ENCODE measurements at places on chromosomes 1 and 21.

GRCh38 chr1:156165083-156165482, 11.7 kb downstream of the SEMA4A start:
- DNase-seq: no peak

GRCh38 chr1:228283476-228284147, 75.8 kb downstream of the OBSCN start:
- no peak for DNase-seq

DNA sequence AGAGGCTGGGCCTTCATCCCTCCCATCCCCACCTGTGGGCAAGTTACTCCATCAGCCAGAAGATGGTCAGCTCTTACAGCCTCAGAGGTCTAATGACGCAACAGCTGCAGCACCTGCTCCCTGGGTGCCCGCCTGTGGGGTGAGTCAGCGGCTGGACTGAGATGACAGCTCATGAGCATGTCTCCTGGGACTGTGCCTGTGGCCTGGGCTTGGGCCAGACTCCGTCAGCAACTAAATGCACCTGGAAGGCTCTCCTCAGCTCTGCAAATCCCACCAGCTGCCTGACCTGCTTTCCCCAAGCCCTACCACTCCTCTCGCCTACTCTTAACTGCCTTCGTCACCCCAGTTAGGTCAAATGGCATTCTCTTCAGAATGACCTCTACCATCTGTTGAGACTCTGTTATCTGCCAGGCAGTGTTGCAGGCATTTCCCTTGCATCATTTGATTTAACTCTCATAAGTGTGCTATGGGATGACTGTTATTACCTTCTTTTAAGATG, 47.7 kb downstream of the ETS2 start:
- no peak for DNase-seq

DNA sequence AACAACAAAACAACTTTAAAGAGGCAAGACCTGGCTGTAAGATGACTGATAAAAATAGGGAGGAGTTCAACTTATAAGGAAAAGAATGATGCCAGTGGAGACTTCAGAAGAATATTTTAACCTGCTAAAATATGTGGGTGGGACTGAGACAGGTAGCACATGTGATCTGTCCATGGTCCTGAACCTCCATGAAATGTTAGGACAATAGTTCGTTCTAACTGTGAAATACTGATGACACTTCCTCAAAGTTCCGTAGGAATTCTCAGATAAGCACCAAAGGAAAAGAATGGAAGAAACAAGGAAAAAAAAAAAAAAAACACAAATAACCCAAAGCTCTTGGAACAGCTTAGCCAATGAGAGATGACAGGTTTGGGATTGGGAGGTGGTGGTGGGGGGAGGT, 44.7 kb downstream of the CDC42BPA start:
- no peak for DNase-seq

DNA sequence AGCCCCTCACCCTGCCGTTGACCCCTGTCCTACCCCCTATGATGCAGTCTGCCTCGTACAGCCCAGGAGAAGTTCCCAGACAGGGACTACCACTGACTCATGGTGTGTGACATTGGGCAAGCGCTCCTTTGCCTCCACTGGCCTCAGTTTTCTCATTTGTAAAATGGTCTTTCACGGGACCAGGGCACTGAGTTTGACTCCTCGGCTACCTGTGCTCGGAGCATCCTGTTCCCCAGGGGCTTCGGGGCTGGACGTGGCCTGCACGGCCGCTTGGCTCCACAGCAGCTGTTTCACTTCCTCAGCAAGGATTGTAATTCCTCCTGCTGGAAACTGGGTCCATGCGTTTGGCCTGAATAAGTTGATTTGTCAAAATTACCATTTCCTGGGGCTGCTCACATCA, 277.3 kb downstream of the MATN1 start:
- DNase-seq: no peak

- DNase-seq: no peak
Measured at GRCh38 chr1:27884006-27884954, 11.9 kb downstream of the THEMIS2 start.

- DNase-seq: no peak
Measured at GRCh38 chr1:168266644-168267186, 14.0 kb upstream of the TBX19 start.

DNA sequence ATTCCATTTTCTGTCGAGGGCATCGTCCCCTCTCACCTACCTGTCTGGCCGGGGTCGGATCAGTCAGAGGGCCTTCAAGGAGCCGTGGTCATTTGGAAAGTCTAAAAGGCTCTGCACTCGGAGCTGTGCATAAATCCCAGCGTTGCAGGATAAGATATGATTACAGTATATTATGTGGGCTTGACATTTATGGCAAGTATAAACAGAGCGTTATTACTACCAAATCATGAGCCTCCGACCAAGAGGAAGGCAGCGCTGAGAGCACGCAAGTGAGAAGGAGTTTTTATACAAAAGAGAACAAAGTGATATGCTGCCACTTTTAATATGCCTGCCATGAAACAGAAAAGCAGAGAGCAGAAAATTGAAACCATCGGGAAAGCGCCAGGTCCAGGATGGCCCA, 419.4 kb upstream of the VAMP3 start:
- DNase-seq: no peak

DNA sequence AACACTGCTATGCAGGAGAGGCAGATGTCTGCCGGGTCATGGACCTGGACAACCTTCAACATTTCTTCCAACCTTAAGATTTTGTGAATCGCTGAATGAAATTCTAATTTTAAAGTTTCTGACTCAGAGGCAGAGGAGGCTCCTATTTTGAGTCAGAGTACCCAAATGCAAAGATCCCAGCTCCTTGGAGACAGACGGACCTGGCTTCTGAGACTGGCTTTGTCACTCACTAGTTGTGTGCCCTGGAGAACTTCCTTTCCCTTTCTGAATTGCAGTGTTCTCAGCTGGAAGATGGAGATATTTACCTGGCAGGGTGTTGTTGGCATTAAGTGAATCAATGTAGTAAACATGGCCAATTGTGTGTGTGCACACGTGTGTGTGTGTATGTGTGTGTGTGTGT, 51.9 kb downstream of the IER5 start:
- DNase-seq: no peak

GRCh38 chr1:45407629-45408287, 67.5 kb upstream of the MUTYH start:
- no peak for DNase-seq
